ENCODE measurements at places on chromosomes 2 and 18.
A peak's percentile ranks its signal among the peaks of the same experiment; 100 is the strongest.

DNA sequence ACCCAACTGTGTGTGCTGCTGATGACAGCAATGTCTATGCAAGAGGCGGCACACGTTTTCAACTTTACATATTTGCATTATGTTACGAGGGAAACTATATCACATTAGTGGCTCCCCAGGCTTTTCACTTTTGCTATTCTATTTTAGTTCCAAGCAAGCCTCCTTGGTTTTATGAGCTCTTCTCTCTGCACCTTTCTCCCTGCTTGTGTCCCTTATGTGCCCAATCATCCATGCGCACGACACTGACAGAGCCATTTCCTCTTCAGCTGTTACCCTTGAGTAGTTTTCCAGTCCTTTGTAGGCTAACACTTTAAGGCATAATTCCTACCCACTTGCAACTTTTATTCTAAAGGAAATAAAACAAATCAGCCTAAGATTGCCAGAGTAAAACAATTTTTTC is 154.3 kb downstream of the TCF4 start:
- DNase-seq, result no peak

DNA sequence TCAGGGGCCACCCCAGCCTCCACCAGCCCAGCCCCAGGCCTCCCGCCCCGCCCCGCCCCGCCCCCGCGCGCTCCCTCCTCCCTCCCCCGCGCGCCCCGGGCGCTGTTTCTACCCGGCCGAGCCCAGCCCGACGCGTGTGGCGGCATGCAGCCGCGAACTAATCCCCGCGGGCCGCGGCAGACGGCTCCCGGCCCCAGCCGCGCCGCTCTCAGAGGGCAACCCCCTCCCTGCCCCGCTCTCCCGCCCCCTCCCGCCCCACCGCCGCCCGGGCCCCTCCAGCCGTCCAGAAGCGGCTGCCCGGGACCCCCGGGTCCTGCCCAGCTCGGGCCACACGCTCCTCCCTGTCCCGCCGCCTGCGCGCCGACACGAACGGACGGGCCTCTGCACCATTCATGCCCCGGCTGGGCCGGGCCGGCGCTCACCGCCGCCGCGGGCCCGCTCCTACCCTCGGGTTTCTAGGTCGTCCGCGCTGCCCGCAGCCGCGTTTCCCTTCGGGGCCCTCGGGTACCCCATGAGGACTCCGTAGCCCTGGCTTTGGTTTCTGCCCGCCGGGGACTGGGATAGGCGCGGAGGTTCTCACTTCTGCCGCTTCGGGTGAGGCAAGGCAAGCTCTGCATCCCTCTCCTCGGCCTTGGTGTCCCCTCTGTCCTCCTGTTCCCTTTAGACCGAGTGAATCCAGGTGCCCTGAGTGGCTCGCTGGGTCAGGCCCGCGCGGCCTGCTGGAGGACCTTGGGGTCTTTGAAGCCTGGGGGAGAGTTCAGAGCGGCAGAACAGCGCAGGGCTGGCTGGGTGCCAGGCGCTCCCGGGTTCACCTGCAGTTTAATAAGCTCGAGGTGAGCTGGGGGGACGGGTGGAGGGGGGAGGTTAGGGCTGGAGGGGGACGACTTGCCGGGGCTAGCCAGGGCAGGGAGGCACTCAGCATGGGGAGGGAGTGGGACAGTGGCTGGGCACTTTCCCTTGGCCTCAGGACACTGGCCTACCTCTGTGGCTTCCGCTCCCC is 3.1 kb downstream of the WNT10A start:
- DNase-seq, result peak; percentile 42

GRCh38 chr2:98234776-98235175 is 111.5 kb upstream of the CNGA3 start:
- no peak for DNase-seq

GRCh38 chr18:56306797-56307196 is 331.6 kb downstream of the TXNL1 start:
- DNase-seq, result no peak

GRCh38 chr2:126990605-126991532 is 92.2 kb downstream of the TEX51 start:
- DNase-seq, result no peak

DNA sequence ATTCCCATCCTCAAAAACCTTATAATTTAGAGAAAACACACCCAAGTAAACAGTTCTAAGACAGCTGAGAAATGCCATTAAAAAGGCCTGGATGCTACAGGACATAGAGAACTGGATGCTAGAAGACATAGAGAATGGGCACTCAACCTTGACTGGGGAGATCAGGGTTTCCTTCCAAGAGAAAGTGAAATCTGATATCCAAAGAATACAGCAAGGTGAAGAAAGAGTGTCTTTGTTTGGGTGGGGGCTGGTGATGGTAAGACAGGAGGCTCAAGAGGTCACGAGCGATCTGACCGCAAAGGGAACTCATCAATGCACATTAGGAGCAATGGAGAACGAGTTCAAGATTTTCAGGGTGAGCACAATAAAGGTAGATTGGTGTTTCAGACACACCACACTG is 31.6 kb downstream of the EPB41L3 start:
- no peak for DNase-seq

GRCh38 chr2:23386339-23387220 is 1.6 kb downstream of the KLHL29 start:
- peak; percentile 45 for DNase-seq
